ENCODE measurements at places on chromosomes 16 and 17.

DNA sequence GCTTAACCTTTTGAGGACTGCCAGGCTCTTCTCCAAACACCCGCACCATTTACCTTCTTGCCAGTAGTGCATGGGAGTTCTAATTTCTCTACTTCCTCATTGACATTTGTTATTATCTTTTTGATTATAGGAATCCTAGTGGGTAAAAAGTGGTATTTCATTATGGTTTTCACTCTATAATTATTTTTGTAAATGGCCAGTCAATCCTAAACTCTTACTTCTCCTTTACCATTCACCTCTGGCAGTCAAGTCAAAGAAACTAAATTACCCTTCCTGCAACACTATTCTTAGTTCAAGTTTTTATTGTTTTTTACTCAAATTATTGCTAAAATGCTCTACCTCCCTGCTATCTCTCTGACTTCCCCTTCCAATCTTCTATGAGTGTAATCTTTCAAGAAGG, 29.8 kb upstream of the ANKFY1 start:
- DNase-seq = no peak

- peak; percentile 76 for DNase-seq
These were observed 12.6 kb upstream of the ATP6V0C start for GRCh38 chr16:2500918-2501750.

DNA sequence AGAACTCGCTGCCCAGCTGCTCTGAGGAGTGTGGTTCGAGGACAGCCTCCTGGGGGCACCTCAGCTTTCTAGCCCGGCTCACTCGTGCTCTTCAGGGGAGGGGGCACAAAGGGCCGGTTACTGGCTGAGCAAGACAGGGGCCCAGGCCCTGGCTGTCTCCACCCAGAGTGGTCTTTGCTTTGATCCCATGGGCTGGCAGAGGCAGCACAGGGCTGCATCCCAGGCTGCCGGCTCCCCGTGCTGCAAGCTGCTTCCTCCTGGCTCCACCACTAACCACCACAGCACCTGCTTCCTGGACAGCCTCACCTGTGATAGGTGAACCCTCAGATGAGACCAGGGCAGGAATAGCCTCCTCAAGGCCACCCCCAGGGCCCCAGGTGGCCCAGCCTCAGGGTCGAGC, 6.8 kb downstream of the SPPL2C start:
- DNase-seq = no peak

- no peak for DNase-seq
These were observed 4.9 kb downstream of the PER1 start for GRCh38 chr17:8147141-8147804.

DNA sequence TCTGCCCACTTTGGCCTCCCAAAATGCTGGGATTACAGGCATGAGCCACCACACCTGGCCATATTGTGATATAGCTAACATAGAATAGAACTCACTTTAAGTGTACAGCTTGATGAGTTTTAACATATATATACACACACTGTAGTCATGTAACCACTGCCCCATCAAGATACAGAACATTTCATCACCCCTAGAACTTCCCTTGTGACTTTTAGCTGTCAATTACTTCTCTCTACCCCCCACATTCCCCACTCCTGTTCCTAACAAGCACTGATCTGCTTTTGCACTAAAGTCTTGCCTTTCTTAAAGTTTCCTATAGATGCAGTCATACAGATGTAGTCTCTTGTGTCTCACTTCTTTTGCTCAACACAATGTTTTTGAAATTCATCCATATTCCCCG, 93.1 kb downstream of the PITPNC1 start:
- no peak for DNase-seq

DNA sequence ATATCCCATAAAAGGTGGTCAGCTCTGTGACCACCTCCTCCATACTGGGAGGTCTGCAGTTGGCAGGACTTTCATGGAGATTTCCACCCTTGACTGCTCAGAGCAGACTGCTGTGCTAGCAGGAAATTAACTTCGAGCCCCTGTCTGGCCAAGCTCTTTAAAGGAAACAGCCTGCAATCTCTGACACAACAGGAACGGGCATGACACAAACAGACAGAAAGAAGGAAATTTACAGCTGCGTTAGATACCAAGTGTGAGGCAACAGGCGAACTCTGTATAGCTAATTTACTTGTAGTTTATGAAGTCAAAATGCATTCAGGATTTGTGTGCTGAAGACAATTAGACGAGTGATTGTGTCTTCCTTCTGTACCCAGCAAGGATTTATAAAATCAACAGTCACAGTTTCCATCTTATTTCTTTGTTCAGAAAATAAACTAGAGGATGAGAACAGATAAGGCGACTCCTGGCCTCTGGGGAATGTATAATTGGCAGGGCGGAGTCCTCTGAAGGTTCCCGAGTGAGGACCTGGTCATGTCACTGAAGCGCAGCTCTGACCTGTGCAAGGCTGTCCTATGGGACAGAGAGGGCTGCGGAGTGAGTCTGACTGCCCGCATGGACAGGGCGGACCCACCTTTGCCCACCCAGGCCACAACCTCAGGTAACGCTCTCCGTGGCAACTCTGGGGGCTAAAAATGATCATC, 16.1 kb downstream of the WIPI1 start:
- no peak for DNase-seq

DNA sequence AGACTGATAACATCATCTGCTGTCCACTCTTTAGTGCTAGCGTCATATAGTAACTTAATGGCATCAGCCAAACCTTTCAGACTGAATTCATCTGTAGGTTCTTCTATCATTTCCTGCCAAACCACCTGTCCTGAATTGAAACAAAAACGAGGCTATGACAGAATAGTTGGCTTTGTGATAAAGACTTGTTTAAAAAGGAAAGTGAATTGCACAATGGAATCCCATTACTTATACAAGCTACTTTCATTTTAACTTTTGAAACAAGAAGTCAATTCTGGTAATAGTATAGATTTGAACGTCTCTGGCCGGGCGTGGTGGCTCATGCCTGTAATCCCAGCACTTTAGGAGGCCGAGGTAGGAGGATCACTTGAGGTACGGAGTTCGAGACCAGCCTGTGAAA, 18.2 kb downstream of the LASP1NB start:
- DNase-seq = no peak

DNA sequence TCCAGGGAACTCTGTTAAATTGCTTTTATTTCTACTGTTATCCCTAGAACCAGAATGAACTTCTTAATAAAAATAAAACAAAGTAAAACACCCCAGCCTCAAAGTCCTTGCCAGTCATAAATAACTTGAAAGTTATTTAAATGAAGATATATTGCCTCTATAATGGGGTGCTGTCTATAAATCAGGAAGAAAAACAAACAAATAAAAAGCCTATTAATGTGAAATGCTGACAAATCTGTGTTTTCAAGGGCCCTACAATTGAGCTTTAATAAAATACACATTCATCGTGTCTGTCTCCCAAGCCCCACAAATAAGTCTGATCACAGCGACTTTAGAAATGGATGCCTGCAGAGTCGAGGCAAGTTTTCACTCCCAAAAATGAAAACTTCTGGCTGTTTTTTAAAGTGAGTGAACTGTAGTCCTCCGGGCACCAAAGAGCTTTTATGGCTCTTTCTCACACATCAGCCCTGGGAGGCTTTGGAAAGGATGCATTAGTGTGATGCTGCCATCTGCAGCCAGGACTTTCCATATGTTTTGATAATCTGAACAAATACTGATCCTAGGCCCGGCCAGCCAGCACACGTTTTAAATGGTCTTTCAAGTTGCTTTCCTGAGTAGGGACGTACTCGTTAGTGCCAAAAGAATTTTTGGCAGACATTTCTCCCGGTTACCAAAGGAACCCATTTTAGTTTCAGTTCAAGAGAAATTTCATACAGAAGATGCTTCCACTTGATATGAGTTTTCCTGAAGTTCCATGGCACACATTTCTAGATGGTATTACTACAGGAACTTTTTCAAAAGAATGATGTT, 16.3 kb downstream of the NACA2 start:
- DNase-seq = peak; percentile 86

DNA sequence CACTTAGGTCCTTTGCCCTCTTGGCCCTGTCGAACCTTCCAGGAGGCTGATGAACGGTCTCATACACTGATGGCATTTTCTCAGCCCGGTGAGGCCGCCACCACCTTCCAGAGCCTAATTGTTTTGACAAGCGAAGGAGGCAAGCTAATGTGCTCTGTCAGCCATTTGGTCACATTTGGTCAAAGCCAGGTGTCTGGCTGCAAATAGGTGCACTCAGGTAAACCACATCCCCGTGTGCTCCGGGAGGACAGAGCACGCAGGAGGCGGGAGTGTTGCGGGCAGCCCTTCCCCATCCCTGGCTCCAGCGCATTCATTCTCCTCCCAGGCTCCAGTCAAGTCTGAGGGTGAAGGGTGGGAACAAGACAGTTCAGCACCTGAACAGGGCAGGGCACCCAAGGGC, 240.1 kb downstream of the MSI2 start:
- DNase-seq = no peak
